Hair follicle dermal papilla cell (primary cell): ENCODE measurements at places on chromosomes 4 and X. TPM values are rescaled to one million over a fixed set of nuclear protein-coding genes. Genes with fewer than 3 reads are reported as not detected.

Gene MORC4
- 36.2 and 41.2 TPM in 2 replicates for total RNA-seq

Gene CFAP97
- total RNA-seq = 42.5 and 49.2 TPM in 2 replicates

Gene USP27X
- total RNA-seq = 3.6 and 3.9 TPM in 2 replicates

Gene SLC9A6
- 21.9 and 24.3 TPM in 2 replicates for total RNA-seq

Gene AP1S2
- 69.6 and 104 TPM in 2 replicates for total RNA-seq

Gene FAT4
- total RNA-seq = 80.1 and 117 TPM in 2 replicates

Gene MSX1
- total RNA-seq = 23.1 and 25.8 TPM in 2 replicates

Gene BEX5
- total RNA-seq = 0.32 TPM in 1 of 2 replicates, not detected in the other

Gene RPS6KA6
- 4.0 and 4.1 TPM in 2 replicates for total RNA-seq

Gene CT55
- total RNA-seq = not detected in 2 replicates

Gene FGFBP1
- not detected in 2 replicates for total RNA-seq

Gene NEIL3
- 4.6 and 5.4 TPM in 2 replicates for total RNA-seq

Gene RASL11B
- total RNA-seq = 1.3 and 1.8 TPM in 2 replicates

Gene FRMD7
- 0.12 and 0.65 TPM in 2 replicates for total RNA-seq

Gene S100P
- total RNA-seq = not detected in 2 replicates

Gene ZNF711
- total RNA-seq = 1.1 and 1.9 TPM in 2 replicates

Gene CFAP99
- not detected in 2 replicates for total RNA-seq

Gene CSN1S1
- not detected in 2 replicates for total RNA-seq

Gene FAM9B
- total RNA-seq = not detected in 2 replicates

Gene UGT2A3
- not detected in 2 replicates for total RNA-seq

Gene PTTG2
- total RNA-seq = not detected in 2 replicates

Gene DMP1
- not detected in 2 replicates for total RNA-seq

Gene NOP14
- 20.2 and 21.4 TPM in 2 replicates for total RNA-seq

Gene FAM3A
- total RNA-seq = 25.4 and 28.1 TPM in 2 replicates

Gene SSX4B
- not detected in 2 replicates for total RNA-seq

Gene UNC5C
- 4.7 and 6.8 TPM in 2 replicates for total RNA-seq

Gene NDNF
- 11.8 and 18.7 TPM in 2 replicates for total RNA-seq

Gene REPS2
- total RNA-seq = 2.6 and 3.8 TPM in 2 replicates

Gene RHOH
- total RNA-seq = 1.6 and 2.8 TPM in 2 replicates

Gene PITX2
- 11.4 and 18.1 TPM in 2 replicates for total RNA-seq

Gene ATG4A
- 8.3 and 8.4 TPM in 2 replicates for total RNA-seq

Gene CYSLTR1
- total RNA-seq = under 0.01 TPM in 1 of 2 replicates, not detected in the other

Gene TMEM47
- 219 and 294 TPM in 2 replicates for total RNA-seq

Gene SPANXN2
- total RNA-seq = not detected in 2 replicates

Gene FAM156B
- 16.9 and 24.5 TPM in 2 replicates for total RNA-seq

Gene CRMP1
- total RNA-seq = 0.12 and 0.16 TPM in 2 replicates

Gene SPACA5
- total RNA-seq = not detected in 2 replicates

Gene CASP6
- 18.8 and 19.8 TPM in 2 replicates for total RNA-seq
